ENCODE measurements at places on chromosomes 5 and 9.

DNA sequence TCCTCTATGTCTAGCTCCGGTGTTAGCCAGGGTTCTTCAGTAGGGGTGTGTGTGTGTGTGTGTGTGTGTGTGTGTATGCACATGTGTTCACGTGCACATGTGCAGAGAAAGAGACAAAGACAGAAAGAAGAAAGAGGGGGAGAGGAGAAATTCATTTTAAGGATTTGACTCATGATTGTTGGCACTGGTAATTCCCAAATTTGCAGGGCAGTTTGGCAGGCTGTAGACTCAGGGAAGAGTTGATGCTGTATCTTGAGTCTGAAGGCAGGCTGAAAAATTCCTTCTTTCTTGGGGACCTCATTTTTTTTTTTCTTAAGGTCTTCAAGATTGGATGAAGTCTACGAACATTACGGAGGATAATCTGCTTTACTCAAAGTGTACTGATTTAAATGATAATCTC is 335.7 kb downstream of the NSG2 start:
- DNase-seq, result no peak

DNA sequence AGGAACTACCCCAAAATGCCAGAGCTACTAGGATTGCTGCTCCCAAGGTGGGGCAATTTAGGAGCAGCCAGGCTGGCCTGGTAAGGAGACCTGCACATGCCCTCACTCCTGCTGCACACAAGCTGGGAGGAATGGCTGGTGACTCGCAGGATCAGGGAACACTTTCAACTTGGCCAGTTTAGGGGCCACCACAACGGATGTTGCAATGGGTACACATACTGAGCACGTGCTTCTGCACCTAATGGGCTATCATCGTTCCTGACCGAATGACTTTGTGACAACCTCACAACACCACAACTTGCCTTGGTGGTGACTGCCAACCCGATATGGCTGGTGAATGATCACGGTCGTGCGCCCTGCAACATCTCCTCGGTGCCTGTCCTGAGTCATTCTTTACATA is 172.0 kb downstream of the ROR2 start:
- DNase-seq, result no peak

DNA sequence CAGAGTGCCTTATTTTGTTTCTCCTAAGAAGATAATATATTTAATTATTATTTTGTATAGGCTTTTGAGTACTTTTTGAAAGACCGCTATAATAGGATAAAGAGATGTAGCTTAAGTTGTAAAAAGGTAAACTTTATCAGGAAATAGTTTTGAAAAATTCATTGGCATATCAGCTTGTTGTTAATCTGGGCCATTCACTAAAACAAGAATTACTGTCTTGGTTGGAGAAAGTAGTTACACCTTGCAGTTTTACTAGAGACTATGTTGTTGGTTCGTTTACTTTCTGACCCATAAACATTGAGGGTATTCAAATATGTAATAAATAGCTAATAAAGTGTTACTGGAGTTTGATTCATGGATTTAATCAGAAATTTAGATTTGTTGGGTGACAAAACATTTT is 33.7 kb downstream of the TNPO1 start:
- no peak for DNase-seq

- DNase-seq, result no peak
Measured at GRCh38 chr5:142784401-142784955, 14.3 kb downstream of the ARHGAP26 start.

- no peak for DNase-seq
Measured at GRCh38 chr9:6590334-6590733, 55.2 kb downstream of the GLDC start.

DNA sequence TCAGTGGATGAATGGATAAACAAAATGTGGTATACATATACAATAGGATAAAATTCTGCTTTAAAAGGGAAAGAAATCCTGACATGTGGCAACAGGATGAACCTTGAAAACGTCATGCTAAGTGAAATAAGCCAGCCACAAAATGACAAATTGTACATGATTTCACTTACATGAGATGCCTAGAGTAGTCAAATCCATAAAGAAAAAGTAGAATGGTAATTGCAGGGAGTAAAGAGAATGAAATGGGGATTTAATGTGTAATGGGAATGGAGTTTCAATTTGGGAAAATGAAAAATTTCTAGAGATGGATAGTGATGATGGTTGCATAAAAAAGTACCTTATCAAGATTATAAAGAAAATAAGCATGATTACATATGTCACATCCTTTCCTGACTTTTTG is 1489.2 kb upstream of the C9orf72 start:
- DNase-seq, result no peak

- DNase-seq, result no peak
Measured at GRCh38 chr5:82405618-82406204, 127.6 kb upstream of the RPS23 start.

DNA sequence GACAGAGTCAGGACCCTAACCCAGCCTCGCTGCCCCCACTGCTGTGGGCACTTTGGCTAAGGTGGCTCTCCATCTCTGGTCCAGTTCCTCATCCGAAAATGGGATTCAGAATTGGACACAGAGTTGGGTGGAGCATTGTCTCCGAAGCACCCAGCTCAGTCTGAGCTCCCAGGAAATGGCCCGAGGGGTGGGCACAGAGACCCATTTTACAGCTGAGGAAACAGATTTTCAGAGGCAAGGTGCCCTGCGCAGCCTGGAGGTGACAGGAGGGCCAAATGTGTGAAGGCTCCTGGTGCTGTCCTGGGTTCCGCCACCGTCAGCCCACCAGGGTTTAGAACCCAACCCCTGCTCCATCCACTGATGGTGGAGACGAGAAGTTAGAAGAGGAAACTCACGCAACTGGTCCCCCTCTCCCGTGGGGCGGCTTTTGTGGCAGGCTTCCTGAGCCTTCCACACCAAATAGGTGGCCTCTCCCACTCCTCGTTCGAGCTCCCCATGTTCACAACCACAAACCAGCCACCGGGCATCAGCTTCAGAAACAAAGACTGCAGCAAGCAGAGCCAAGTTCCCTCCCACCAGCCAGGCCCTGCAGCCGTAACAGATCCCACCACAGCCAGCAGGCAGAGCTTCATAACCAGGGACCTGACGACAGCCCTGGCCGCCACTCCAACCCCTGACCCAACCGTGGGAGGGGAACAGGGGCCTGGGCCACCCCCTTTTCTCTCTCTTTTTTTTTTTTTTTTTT is 90.9 kb upstream of the LMX1B start:
- DNase-seq, result no peak

DNA sequence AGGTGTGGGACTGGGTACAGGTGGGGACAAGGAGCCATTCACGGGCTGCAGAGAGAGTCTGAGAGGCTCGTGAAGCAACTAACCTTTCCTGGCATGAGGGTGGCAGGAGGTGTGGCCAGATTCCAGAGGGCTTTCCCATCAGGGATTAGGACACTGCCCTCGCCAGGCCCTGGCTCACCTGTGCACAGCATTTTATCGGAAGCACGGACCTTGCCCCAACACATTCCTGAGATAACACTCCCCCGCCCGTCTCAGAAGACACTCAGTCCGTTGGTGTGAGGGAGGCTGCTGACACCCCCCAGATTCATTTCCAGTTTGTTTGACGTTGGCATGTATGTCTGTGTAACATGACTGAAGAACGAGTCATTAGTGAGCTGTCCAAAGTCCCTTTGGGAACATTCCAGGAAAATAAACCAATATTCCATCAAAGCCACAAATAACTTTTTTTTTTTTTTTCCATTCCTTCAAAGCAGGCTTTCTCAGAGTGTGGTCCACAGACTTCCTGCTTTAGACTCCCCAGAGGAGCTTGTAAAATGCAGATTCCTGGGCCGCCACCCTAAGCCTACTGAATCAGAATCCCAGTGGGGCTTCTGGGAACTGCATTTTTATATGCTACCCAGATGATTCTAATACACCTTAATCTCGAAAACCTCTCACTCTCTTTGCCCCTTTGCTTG is 23.4 kb downstream of the WWC1 start:
- peak; percentile 39 for DNase-seq

DNA sequence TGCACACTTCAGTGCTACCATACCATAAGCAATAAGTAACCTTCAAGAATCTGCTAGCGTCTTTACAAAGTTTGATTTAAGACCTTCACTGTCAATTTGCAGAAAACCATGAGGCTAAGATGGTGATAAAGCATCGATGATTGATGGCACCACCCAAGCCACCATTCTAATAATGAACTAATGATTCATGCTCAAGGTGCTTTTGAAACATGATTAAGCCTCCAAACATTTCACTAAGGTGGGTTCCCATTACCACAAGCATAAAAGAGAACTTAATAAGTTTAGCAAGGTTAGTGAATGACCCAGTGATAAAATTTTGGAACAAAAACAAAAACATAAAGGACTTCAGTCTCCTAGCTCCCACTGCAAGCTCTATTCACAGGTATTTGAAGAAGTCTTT is 214.7 kb downstream of the FBXL17 start:
- DNase-seq, result no peak

DNA sequence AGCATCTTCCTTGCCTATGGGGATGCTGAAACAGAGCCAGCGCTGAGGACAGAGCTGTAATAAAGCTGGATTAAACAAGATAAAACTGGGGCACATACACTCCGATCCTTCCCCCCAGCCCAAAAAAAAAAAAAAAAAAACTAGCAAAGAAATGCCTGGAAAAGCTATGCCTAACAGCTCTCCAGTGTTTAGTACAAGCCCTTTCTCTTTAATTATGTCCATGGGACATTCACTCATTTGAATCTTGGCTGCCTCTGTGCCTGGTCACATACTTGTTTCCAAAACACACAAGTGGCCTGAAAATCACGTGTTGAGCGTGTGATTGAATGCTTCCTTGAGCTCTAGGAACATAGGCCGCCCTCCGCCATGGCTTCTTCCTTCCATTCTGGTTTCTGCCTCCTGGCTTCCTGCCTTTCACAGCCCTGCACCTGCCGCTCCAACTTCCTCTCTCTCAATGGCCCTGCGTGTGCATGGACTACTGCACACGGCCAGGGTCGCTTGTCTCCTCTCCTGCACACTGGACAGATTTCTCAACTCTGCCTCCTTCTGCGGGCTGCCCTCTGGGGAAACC is 111.0 kb upstream of the RETREG1 start:
- no peak for DNase-seq

DNA sequence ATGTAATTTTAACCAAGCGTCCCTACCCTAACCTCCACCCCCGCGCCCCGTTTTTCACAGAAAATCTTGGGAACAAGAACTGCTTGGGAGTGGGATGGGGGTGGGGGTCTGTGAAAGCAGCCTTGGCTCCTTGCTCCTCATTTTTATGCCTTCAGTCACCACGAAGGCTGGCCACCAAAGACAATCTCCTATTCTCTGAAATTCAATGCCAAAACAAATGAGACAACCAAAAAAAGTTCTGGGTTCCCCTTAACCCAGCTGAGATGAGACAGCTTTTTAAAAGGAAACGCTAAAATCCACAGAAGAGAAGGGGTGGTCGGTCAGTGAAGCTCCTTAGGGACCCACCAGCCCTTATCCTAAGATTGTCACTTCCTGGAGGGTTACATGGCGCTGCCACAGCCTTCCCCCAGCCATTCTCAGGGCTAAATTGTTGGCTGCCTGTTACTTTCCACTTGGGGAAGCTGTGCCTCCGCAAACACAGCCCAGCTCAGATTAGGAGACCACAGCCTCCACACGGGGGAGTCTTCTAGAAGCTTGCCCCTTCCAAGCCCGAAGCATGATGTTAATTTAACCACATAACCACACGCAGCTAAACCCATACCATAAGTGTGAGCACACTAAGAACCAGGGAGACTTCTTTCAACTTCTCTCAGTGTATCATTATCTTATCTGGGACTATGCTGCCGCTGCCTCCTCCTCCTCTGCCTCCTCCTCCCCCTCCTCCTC is 136.3 kb downstream of the FOXD1 start:
- no peak for DNase-seq

GRCh38 chr5:61311836-61312808 is 19.9 kb upstream of the ZSWIM6 start:
- DNase-seq, result no peak

DNA sequence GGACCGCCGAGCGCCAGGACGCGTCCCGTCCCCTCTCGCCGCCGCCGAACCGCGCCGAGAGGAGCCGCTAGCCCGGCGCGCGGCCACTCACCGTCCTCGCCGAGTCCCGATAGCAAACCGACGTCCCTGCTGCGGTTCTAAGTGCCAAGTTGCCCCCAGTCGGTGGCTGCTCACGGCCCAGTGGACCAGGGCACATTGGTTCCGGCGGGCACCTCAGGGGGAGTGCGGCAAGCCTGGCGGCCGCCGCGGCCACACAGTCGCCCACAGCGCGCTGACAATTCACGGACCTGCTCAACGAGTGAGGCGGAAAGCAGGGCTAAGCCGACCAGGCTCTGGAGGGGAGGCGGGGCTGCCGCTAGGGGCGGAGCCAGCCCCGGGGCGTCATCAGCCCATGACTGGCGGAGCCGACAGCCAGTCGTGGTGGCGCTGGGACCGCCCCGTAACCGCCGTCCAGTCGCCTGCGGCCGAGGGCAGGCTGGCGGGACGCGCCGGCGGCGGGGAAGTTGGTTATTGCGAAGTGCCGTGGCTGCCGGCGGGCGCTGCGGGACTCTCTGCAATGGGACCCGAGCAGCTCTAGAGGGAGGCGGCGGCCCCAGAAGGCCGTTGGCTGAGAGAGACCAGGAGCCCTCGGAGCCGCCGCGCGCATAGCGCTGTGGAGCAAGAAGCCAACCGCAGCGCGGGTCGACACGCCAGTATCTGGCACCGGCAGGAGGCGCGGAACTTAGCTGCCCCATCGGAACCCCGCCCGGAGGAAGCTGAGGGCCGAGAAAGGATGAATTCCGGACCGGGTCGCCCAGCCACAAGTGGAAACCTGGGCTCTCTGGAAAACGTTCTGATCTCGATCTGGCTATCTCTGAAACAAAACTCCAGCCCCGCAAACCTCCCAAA is at the start of gene MARCHF3:
TSS of gene MARCHF3 (minus strand) at position 300 of the 888 bp plus-strand sequence. CDS start 112,387 bp downstream, outside the sequence.
- DNase-seq, result peak; percentile 72

DNA sequence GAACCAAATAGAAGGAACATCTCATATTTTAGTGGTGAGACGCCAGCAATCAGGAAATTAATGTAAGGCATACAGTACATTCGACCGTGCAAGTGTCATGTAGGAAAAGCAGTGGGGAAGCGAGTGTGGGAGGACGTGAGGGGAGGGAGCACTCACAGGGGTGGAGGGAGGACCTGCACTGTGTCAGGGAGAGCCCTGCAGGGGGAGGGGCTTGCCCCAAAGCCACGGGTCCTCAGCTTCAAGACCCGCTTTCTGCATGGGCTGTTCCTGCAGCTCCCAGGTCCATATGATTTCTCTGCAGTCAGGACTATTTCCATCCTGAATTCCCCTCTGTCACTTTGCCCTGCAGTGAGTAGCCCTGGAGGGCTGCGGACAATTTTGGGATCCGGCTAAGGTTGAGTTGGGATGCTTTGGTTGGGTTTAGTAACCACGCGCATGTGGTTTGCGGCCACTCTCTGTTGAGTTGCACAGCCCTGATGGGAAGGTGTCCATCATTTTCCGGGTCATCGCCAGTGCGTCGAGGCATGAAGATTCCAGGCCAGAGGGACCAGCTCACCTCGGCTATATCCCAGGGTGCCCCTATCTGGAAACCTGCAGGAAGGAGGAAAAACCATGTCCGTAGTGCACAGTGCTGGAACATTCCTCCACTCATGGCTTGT is 61.9 kb downstream of the IRX1 start:
- DNase-seq, result no peak

- no peak for DNase-seq
Measured at GRCh38 chr5:140988100-140988499, 21.8 kb downstream of the PCDHAC2 start.
